T-helper 17 cell (primary cell): ENCODE measurements at places on chromosomes 2 and 18.

DNA sequence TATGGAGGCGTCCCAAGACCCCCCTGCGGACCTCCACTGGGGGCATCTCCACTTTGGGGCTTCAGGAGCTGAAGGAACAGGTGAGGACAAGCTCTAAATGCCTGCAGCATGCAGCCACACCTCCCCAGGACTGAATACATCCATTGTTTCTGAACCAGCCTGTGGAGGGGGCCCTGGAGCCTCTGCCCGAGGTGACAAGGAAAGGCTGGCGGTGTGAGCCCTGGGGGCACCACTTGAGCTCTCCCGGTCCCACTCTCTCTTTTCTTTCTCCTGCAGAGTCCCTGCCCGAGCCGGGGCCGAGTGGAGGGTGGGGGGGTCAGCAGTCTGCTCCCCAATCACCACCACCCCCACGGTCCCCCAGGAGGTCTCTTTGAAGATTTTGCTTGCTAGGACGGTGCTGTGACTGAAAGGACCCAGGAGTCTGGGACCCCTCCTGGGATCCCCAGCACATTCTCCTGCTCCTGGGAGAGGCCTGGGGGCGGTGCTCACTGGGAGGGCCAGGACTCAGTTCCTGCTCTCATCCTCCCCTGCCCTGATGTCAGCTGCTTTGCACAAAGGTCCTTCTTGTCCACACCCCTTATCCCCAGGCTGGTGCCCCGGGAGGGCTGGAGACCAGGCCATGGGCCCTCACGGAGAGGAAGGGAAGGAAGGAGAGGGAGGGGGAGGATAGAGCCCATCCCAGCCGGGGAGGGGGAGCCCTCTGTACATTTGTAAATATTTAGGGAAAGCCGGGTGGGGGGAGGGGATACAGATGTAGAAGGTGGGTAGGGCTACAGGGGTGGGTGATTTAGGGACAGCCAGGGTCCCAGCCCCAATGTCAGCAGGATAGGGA, 5.7 kb downstream of the CHPF start:
- no peak for DNase-seq

- no peak for DNase-seq
Measured at GRCh38 chr2:37774976-37775907, 103.8 kb upstream of the CDC42EP3 start.

DNA sequence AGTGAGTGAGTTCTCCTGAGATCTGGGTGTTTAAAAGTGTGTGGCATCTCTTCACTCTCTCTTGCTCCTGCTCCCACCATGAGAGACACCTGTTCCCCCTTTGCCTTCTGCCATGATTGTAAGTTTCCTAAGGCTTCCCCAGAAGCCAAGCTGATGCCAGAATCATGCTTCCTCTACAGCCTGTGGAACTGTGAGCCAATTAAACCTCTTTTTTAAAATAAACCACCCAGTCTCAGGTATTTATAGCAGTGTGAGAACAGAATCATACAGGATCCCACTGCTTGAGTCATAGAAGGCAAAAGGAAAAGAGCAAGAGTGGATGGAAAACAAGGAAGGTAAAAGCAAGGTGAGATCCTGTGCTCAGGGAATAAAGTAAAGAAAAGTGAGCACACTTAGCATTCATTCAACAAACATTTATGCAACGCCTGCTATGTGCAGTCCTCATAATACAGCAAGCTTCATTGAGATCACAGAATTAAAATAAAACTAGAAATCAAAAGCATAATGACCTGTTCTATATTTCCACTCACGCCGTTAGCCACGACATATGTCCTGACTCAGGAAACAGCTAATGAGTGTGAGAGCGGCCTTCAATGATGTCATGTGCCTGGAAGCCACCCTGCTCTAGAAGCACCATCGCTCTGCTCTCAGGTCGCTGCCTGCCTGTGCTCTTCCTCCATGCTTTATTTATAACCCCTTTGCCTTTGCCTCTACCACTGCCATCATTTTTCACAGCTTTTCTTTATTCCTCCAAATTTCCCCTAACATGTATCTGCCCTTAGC, 11.3 kb upstream of the COPS8 start:
- no peak for DNase-seq

GRCh38 chr2:54457323-54458023, 1.3 kb downstream of the SPTBN1 start:
- DNase-seq: no peak

DNA sequence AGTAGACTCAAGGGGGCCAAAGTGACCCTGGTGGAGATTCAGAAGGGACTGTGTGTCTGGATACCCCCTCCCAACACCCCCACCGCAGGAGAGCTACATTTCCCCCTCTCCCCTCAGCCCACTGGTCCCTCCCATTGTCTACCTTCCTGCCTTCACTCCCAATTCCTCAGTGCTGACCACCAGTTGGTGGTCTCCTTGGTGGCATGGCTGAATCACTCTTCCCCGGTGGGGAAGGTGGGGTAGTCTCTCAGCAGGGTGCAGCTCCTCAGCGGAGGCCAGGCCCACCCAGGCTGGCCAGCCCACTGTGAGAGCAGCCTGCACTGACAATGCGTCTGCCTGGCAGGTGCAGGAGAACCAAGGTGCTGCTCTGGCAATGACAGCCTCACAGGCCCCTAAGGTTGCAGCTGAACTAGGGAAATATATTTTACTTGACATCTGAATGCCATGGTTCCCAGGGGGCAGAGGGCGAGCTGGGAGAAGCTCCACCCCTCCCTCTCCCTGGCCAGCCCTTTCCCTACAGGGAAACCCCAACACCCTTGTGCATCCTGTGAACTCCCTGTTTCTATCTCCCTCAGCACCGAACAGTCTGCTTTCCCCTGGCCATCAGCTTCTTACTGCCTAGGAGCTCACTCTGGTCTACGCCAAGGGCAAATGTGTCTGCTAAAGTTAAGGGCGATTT, 62.6 kb upstream of the PAX8 start:
- DNase-seq: no peak

GRCh38 chr2:124046332-124046731, 21.2 kb downstream of the CNTNAP5 start:
- no peak for DNase-seq

DNA sequence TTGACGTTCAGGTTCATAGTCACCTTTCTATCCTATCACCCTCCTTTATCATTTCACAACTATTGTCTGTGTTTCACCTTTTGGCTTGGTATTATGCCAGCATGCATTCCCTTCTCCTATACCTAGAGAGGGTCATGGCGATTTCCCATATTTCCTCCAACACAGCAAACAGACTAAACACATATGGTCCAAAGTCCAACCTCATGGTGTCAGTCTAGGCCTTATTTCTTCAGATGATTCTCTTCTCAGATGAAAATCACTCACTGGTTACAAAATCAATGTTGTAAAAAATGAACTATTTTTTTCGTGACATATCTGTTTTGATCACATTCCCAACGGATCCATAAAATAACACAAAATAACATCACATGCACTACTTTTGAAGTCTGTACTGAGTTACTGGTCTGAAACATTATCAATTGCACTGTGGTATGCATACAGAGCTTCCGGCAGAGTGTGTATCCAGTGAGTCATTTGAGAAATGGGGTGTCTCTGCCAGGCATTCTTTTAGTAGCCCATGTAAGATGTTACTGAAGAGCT, 204.8 kb upstream of the GALNT5 start:
- no peak for DNase-seq

DNA sequence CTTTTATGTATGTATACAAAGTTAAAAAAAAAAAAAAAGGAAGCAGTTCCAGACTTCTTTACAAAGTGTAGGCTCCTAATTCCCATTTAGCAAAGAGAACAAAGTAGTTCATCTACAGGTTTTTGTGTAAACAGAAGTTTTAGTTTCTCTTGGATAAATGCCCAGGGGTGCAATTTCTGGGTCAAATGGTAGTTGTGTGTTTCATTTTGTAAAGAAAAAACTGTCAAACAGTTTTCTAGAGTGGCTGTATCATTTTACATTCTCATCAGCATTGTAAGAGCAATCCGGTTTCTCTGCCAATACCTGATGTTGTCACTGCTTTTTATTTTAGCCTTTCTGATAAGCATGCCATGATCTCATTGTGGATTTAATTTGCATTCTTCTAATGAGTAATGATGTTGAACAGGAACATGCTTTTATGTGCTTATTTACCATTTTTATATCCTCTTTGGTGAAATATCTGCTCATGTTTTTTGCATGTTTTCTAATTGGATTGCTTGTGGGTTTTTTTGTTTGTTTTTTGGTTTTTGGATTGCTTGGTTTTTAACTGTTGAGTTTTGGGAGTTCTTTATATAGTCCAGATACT, 16.6 kb upstream of the PSME4 start:
- DNase-seq: no peak

DNA sequence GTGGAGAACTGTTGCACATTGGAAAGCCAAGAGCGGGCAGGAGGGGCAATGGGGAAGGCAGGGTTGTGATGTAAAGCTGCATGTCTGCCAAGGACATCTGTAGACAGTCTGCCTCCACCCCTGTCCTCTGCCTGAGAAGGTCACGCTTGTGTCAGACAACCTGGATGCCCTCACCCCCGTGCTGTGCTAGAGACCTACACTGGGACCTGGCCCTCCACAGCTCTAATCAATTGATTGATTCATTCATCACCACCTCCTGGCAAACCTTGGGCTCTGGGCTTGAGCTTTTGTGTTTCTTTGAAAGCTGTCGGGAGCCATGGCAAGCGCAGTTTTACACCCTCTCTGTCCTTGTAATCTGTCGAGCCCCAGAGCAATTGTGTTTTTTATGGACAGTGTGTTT, 41.1 kb downstream of the MARCO start:
- no peak for DNase-seq
